ENCODE measurements at places on chromosomes 5 and 9. TPM values are rescaled to one million over a fixed set of nuclear protein-coding genes. Genes with fewer than 3 reads are reported as not detected.

PTPDC1 gene
- 15.3 TPM for polyA plus RNA-seq

KCTD16 gene
- polyA plus RNA-seq = 2.1 TPM

LCN15 gene
- not detected for polyA plus RNA-seq

DMRTA1 gene
- 1.8 TPM for polyA plus RNA-seq

GRCh38 chr9:36597412-36598178 is 24.9 kb downstream of the MELK start:
- no peak for DNase-seq

- DNase-seq = no peak
These were observed 529 bp upstream of the TPM2 start for GRCh38 chr9:35690294-35690613.

DNA sequence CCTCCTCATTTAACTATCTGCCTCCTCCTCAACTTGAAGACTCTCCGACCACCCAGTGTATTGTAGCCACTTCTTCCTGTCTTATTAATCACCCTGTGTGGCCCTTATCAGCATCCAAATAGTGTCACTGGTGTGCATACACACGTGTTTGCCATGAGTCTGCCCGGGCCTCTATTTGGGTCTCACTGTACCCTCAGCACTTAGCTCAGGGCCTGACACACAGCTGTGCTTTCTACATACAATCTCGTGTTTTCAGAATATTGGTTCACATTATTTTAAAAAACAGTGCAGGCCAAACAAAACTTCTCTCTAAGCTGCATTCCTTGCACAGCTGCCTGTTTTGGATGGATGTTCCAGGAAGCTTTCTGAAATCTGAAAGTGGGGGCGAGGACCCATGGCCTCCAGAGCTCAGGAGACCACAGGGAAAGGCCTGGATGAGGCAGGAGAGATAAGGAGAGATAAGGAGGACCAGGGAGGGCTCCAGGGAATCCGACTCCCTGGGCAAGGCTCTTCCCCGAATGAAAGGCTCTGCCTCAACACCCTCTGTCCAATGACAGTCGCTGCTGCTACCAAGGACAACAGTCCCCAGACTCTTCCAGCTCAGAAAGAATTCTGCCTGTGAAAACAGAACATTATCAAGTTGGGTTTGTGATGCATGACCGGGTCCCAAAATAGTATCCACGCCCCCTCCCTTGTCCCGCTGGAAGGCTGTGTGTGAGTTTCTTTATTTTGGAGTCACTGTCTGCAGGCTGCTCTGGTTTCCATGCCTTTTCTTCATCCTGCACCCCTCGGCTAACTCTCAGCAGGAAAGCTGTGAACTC is 255.6 kb downstream of the NSG2 start:
- no peak for DNase-seq

- no peak for DNase-seq
These were observed 117.6 kb upstream of the ARRDC3 start for GRCh38 chr5:91500758-91501157.

DNA sequence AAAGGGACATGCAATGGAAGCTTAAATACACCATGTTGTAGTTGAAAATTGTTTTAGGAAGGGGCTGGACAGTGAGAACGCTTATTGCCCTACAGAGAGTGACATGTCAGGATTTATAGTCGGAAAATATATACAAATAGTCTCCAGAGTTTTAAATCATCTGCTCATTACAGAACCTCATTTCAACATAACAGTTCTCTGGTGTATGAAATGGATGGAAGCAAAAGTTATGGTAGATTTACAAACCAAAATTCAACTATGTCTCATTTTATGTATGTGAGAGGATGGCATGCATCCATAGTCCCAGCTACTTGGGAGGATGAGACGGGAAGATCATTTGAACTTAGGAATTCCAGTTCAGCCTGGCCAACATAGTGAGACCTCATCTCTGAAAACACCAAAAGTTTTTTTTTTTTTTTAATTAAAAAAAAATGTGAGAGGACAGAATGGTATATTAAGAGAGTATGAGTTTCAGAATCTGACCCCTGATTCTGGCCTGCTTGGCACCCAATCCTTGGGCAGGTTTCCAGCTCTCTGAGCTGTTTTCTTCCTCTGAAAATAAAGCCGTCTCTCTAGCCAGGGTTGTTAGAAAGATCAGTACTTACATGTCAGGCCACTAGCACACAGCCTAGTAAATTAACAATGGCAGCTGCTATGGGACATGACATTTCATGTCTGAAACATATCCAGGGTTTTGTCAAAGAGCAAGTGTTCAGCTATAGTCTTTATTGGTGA is 40.1 kb downstream of the IQGAP2 start:
- DNase-seq = no peak

DNA sequence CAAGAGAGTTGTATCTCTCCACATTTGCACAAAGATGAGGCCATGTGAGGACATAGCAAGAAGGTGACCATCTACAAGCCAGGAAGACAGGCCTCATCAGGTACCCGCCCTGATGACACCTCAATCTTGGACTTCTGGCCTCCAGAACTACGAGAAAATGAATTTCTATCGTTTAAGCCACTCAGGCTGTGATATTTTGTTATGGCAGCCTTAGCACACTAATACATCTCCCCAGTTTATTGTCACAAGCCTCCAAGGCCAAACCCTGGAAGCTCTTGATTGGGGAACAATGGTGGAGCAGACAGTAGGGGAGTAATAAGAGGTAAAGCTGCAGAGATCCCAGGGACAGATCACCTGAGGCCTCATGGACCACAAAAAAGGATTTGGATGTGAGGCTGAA is 7.7 kb upstream of the P4HA2 start:
- DNase-seq = no peak

DNA sequence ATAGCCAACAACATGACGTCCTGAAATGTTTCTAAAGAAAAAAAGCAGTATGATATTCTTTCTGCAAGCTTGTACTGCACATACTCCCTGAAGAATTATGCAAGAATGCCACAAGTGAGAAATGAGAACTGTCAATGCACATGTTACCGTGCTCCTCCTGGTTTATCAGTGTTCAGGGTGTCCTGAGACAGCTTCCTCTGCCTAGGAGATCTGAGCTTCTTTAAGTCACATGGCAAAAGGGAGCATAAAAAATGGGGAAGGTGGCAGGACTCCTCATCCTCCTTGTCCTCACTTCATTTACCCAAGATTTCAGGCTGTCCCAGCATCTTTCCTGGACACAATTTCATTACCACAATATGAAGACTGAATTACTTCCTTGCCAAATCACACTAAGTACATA is 238.2 kb downstream of the GLIS3 start:
- no peak for DNase-seq

- peak; percentile 65 for DNase-seq
These were observed 617.8 kb downstream of the PDE4D start for GRCh38 chr5:59275510-59276324.

GRCh38 chr5:76714751-76715485 is 1.0 kb upstream of the F2R start:
- DNase-seq = no peak

GRCh38 chr5:165309446-165309845 is 1804.0 kb downstream of the MAT2B start:
- no peak for DNase-seq

GRCh38 chr9:86368871-86369521 is 14.8 kb upstream of the TUT7 start:
- no peak for DNase-seq

- DNase-seq = peak; percentile 64
These were observed 44.1 kb downstream of the GAS1 start for GRCh38 chr9:86902991-86903733.
